Esophagus mucosa (tissue), 1 donor: ENCODE measurements at places on chromosomes 5 and 9. TPM values are rescaled to one million over a fixed set of nuclear protein-coding genes. Genes with fewer than 3 reads are reported as not detected.

Gene GABRB2
- total RNA-seq = not detected

Gene FAM53C
- 12.6 TPM for total RNA-seq

Gene GABRA6
- not detected for total RNA-seq

Gene PCDHB13
- 3.4 TPM for total RNA-seq

Gene NOTCH1
- 30.6 TPM for total RNA-seq

Gene IFNA2
- not detected for total RNA-seq

Gene FBP2
- not detected for total RNA-seq

Gene NKD2
- total RNA-seq = 1.1 TPM

Gene RNF20
- total RNA-seq = 36.9 TPM

Gene WDR38
- not detected for total RNA-seq

Gene SLC2A6
- 0.80 TPM for total RNA-seq

Gene GFPT2
- 1.1 TPM for total RNA-seq

Gene ALDOB
- 0.08 TPM for total RNA-seq

Gene SLC6A19
- not detected for total RNA-seq

Gene PCDHA3
- total RNA-seq = not detected

Gene GPBP1
- 35.1 TPM for total RNA-seq

Gene GABRG2
- total RNA-seq = not detected

Gene OR1J4
- 0.20 TPM for total RNA-seq

Gene PCDHAC2
- 0.24 TPM for total RNA-seq

Gene TEX10
- 12.5 TPM for total RNA-seq

Gene CARD6
- 15.9 TPM for total RNA-seq

Gene GKAP1
- 1.6 TPM for total RNA-seq

Gene SPATA31D4
- not detected for total RNA-seq

Gene COL27A1
- total RNA-seq = 13.6 TPM

Gene RBM27
- 7.5 TPM for total RNA-seq

Gene IL13
- not detected for total RNA-seq

Gene ADAMTSL1
- total RNA-seq = 1.5 TPM

Gene CXCL14
- 179 TPM for total RNA-seq

Gene ECSCR
- 5.0 TPM for total RNA-seq

Gene SLC6A3
- total RNA-seq = 0.16 TPM

Gene CYSRT1
- 156 TPM for total RNA-seq

Gene OR1Q1
- total RNA-seq = not detected

Gene CER1
- total RNA-seq = not detected

Gene ICE1
- 10.8 TPM for total RNA-seq

Gene TUT7
- 33.3 TPM for total RNA-seq

Gene RABEPK
- 15.0 TPM for total RNA-seq

Gene PCDHA1
- not detected for total RNA-seq

Gene SUSD1
- 4.9 TPM for total RNA-seq

Gene IFNB1
- total RNA-seq = not detected

Gene FOXD4L3
- total RNA-seq = not detected

Gene SEC61B
- total RNA-seq = 75.8 TPM

Gene INSL4
- total RNA-seq = not detected

Gene WNK2
- 0.92 TPM for total RNA-seq

Gene NME5
- total RNA-seq = 0.44 TPM

Gene BTNL8
- not detected for total RNA-seq

Gene SNCAIP
- 2.3 TPM for total RNA-seq

Gene ZNF454
- total RNA-seq = 0.52 TPM

Gene GPX3
- 125 TPM for total RNA-seq

Gene LPAR1
- total RNA-seq = 7.5 TPM

Gene DAB2IP
- 46.0 TPM for total RNA-seq
